Islet precursor cell (in vitro differentiated cells): ENCODE measurements at places on chromosomes 3 and 15.
A peak's percentile ranks its signal among the peaks of the same experiment; 100 is the strongest.

DNA sequence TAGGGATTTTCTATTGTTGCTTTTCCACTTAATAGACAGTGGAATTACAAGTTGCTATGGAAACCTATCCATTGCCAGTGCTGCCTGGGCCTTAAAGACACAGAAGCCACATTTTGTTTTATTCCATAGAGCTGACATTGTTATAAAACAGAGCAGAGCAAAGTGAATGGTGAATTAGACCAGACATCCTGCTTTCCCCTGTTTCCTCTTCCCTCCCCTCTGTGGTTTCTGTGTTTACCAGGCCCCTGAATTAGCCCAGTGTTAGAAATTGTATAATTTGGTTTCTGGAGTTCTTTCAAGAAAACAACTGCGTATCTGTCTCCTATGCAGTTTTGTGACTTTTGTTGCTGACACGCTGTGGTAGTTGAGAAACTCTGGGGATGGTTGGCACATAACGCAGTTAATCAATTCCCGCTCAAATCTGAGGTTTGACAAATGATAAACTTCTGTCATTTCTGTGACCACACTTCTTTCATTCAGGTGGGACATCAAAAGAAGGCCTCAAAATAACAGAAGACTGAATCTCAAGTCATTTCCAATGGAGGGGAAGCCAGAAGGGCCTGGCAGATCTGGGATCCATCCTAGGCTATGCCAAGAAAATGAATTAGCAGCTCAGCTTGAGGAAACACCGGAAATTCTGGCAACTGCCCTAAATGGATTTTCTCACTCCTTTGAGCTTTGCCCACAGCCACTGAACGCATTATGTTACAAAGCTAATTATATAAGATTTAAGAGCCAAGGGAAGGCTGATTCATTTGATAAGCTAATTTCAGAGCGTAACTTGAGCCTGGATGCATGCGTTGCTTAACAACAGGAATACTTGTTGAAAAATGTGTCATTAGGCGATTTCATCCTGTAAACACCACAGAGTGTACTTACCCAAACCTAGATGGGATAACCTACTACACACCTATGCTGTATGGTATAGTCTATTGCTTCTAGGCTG is 46.9 kb downstream of the NR1D2 start:
- DNase-seq, result peak; percentile 78

DNA sequence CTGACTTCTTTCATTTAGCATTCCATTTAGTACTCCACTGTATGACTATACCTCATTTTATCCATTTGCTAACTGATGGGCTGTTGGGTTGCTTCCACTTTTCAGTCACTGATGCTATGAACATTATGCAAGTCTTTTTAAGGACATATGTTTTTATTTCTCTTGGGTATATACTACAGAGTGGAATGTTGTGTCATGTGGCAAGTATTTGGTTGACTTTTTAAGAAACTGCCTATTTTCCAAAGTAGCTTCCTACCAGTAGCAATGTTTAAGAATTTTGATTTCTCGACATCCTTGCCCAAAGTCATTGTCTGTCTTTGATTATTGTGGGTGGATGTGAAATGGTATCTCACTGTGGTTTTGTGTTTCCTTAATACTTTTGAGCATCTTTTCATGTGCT is 110.1 kb upstream of the TPM1 start:
- DNase-seq, result no peak

DNA sequence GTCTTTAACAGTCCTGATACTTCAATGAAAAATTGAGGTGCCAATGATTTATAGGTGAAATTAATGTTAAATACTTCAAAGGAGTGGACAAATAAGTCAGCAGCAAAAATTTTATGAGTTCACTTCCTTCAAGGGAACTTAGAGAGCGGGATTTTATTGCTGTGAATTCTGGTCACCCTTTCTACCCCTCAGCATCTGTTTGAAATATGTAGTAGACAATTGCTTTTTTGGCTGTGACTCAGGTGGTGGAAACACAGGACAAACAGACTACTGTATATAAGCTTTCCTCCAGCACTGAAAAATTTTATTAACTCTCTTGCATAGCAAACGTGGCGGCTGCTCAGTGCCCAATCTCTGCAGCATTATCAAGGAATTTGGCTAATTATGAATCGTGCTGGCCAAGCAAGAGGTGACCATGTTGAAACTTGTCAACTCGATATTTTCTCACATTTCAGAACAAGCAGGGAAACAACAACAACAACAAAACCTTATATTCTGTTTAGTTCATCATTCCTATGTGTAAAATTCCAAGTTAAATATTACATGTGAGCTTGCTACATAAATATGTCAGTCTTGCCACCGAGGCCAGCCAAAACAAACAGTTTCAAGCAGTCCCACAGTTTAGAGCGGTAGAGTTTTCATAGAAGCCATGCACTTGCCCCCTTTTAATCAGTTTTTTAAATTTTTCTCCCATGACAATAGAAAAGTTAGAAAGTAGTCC is 420.2 kb downstream of the FOXP1 start:
- no peak for DNase-seq

GRCh38 chr15:91887321-91887720 is 33.8 kb downstream of the SLCO3A1 start:
- DNase-seq, result no peak

DNA sequence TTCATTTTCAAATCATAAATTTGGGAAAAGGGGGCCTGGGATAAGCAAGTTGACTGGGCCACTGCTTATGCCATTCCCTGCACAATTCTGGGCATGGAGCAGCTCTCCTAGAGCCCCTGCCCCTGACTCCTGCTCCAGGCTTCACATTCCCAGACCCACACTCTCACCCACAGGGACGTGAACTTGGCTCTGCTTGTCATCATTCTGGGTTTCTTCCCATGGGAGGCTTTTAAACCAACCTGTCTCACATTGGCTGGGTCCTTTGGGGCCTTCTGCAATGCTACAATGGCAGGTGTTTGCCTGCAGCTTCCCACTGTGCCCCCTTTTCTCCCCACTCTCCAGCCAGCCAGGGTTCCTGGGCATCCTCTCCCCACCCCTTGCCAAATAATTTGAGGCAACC is 49.1 kb downstream of the CYP19A1 start:
- DNase-seq, result peak; percentile 34
